ENCODE measurements at places on chromosomes 6 and 20. TPM values are rescaled to one million over a fixed set of nuclear protein-coding genes. Genes with fewer than 3 reads are reported as not detected.

The PRRT1 gene
- total RNA-seq, result 0.83 TPM

The RAD21L1 gene
- total RNA-seq, result not detected

The HFE gene
- 2.4 TPM for total RNA-seq

The MAFB gene
- 6.8 TPM for total RNA-seq

The KHDC1 gene
- total RNA-seq, result 1.1 TPM

The RIPPLY2 gene
- not detected for total RNA-seq

The OR2B6 gene
- total RNA-seq, result not detected

DNA sequence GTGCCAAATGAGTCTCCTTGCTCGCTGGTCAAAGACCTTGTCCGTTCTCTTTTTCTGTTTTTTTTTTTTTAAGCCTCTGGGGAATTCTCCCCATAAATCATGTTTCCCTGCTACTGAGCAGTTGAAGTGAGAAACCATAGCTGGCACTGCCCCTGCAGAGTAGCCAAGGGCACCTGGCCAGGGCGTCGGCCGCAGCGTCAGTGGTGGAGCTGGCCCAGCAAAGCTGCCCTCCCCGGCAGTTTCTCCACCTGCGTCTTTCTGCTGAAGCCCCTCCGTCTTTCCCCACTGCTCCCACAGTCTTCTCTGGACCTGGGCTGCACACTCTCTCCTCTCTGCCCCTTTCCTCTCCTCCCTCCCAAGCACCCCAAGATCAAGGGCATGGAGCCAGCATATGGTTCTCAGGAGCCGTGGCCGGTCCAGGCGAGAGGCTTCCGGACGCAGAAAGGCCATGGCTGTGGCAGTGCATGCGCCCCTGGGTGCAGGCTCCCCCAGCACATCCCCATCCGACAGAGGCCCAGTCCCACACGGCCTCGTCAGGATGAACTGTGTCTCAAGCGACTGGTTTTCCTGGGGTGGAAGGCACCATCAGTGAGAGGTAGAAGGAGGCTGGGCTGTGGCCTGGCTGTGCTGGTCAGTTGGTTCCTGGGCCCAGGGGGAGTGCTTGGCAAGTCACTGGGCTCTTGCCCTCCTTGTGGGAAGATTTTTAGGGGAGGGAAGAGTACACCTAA lies 218.1 kb downstream of the ERMARD start:
- no peak for DNase-seq

- DNase-seq, result no peak
These were observed 16.9 kb upstream of the UBE2V1 start for GRCh38 chr20:50129662-50130355.

DNA sequence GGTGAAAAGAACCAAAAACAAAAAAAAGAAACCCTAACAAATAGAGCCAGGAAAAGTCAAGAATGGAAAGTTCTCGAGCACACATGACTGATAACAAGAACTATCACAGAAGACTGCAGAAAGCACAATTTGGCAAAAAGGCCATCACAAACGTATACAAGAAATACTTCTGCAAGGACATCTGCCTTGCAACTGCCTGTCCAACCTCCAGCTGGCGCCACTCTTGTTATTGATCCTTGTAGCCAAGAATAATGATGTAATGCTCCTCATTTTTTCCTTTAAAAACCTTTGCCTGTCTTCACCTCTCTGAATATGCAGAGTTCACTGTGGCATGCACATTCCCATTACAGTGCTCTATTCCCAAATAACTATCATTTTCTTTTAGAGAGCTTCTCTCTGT lies 87.9 kb upstream of the BMP5 start:
- DNase-seq, result no peak

GRCh38 chr6:125781314-125781868 lies 9.4 kb upstream of the NCOA7 start:
- DNase-seq, result no peak

DNA sequence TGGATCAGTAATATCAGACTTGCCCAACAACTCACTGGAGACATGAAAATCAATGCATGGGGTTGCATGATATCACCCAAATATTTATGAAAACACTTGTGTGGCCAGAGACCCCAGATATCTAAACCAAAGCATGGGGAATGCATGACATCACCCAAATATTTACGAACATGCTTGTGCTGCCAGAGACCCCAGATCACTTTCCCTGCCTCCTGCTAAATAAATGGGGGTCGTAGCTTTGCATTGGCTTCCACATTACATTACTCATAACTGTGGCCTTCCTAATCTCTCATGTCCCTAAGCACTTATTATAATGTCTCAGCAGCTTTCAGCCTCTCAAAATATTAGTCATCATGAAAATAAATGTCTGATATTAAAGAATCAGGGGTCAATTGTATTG lies 838.0 kb upstream of the DEFB115 start:
- no peak for DNase-seq

- DNase-seq, result no peak
These were observed 18.4 kb downstream of the SAMD3 start for GRCh38 chr6:130204322-130204721.

DNA sequence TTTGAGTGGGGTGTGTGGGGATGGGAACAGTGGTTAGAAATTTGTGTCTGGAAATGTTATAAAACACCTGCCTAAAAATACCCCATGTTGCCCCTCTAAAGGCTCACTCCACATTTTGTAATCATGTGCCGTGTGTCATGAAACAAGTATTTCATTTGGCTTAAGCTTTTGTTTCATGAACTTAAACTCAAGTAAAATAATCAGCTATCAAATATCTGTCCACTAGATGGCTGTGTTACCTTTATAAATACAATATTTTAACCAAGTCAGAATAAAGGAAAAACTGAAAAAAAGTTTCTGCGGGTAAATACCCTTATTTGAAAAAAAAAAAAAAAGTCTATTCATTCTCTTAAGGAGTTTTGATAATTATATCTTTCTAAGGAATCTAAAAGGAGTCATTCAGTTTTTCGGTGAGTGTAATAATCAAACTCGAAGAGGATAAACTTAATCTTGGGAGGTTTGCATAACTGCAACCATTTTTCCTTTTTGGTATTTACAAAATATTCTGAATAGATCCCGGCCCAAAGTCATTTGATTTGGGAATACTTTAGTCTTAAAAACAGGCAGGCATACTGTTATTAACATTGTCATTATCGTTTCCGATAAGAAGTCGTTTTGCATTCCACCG lies 29.9 kb upstream of the MTRF1L start:
- DNase-seq, result no peak

All from cardiac septum (tissue), 1 donor.